AML-193 (cell line): ENCODE measurements at places on chromosomes 1 and 21.

DNA sequence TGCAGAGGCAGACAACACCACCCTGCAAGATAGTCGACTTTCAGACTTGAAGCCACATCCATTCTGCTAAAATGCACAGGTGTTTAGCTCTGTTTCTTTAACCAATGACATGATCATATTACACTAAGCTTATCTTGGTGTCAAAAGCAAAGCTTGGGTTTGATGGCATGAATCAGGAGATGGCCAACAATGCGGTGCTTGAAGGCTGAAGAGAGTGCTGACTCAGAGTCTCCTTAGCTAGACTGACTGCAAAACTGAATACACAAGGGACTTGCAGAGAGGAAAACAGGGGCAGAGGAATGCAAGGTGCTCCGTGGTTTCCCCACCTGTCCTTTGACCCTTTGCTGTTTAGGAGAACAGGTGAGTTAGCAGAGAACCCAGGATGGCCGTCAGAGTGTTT, 262.6 kb downstream of the SIPA1L2 start:
- no peak for DNase-seq

DNA sequence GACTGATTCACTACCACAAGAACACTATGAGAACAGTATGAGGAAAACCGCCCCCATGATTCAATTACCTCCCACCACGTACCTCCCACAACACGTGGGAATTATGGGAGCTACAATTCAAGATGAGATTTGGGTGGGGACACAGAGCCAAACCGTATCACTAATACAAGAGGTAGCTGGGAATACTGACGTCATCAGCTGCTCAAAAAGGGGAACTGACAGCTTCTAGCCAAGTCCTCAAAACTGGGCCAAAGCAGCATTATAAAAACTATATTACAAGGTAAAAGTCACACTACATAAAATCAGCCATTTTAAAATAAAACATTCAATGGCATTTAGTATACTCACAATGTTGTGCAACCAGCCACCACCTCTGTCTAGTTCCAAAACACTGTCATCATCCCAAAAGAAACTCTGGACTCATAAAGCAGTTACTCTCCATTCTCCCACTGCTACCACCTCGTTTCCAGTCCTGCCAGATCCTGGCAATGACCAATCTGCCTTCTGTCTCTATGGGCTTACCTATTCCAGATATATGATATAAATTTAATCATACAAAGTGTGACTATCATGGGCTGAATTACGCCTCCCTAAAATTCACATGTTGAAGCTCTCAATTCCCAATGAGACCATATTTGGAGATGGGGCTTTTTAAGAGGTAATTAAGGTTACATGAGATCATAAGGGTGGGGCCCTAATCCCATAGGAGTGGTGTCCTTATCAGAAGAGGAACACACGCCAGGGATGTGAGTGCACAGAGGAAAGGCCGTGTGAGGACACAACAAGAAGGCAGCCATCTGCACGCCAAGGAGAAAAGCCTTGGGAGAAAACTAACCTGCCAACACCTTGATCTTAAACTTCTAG, 192.1 kb downstream of the SETD4 start:
- no peak for DNase-seq

DNA sequence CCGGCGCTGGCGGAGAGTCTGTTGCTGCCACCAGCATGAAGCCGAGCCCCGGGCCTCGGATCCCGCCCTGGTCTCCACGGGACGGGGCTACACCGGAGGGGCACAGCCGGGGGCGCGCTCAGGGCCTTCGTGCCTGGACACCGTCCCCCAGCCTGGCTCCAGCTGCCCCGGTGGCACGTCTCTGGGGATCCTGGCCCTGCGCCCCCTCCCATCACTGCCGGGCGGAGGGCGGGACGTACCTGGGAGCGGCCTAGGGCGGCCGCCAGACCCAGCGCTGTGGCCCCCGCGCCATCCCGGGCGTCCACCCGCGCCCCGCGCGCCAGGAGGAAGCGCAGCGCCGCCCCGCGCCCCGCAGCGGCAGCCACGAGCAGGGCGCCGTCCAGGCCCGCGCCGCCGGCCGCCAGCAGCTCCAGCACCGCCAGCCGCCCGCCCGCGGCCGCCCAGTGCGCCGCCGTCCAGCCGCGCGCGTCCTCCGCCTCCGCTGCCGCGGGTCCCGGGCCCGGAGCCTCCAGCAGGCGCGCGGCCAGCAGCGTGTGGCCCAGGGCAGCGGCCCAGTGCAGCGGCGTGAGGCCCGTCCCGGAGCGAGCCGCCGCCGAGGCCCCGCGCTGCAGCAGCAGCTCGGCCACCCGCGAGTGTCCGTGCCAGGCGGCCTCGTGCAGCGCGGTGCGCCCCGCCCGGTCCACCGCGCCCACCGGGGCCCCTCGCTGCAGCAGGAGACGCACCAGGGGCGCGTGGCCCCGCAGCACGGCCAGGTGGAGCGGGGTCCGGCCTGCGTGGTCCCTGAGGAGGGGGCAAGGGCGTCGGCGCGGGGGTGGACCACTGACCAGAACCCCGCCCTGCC, 1.0 kb downstream of the ANKRD65 start:
- no peak for DNase-seq

- DNase-seq, result no peak
Observed at GRCh38 chr1:111814305-111814628, 58.6 kb downstream of the DDX20 start.

DNA sequence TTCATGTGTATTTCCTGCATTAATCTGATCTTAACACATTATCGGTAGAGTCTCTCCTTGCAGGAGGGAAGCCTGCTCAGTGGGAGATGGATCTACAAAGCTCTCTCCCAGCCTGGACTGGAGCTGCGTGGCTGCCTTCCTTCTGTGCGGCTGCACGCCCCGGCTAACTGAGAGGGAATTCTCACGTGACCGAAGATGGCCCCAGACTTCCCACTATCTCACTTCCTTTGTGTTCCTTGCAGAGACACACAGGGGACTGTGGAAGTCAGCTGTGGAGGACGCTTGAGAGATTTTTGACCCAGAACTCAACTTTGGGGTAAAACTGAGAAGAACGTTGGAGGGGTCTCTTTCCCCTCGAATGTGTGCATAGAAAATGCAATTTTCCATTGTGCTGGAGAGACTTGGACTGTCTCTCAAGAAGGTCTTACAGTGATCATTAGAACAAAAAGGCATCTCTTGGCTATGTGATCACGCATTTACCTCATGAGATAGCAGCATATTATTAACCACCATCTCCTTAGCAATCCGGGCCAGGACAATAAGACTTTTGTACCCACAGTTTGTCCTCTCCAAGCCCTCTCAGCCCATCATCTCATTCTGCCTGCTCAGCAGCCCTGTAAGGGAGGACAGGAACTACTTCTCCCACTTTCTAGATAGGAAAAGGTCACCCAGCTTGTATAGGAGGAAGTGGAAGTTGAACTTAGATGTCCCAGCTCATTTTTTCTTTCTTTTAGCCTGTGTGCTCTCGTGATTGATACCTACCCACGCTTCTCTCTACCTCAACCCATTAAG, 49.3 kb upstream of the TARBP1 start:
- no peak for DNase-seq

DNA sequence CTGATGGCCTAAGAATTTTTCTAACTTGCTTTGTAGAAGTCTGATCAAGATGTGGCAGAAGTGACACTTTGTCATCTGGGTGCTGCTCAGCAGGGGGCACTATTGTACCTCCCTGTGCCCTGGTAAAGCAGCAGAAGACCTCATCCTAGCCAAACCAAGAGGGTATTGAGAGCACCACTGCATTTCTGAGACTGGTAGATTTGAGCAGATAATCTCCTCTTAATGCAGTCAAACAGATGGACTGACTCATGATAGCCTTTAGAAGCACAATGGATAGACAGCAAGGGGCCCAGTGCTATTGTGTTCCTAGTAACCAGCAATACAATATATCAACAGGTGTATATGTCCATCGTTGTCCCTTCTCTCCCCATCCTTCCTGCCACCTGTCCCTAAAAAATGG, 5.7 kb downstream of the TPM3 start:
- DNase-seq, result peak; percentile 80

DNA sequence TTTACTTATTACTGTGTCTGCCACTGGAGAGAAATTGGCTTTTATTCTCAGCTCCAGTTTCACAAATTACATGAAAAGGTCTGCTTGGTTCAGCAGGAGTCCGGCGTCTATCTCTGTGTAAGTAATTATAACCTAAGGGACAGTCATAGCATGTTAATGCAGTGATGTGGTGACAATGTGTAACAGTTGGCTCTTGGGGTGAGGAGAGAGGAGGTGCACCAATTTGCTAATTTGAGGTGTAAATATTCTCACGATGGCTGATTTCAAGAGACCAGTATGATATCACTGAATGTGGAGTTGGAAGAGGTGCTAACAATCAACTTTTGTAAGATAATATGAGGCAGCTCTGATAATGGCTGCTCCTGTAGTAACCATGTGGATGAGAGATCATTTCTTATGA, 86.1 kb downstream of the CTH start:
- DNase-seq, result no peak

DNA sequence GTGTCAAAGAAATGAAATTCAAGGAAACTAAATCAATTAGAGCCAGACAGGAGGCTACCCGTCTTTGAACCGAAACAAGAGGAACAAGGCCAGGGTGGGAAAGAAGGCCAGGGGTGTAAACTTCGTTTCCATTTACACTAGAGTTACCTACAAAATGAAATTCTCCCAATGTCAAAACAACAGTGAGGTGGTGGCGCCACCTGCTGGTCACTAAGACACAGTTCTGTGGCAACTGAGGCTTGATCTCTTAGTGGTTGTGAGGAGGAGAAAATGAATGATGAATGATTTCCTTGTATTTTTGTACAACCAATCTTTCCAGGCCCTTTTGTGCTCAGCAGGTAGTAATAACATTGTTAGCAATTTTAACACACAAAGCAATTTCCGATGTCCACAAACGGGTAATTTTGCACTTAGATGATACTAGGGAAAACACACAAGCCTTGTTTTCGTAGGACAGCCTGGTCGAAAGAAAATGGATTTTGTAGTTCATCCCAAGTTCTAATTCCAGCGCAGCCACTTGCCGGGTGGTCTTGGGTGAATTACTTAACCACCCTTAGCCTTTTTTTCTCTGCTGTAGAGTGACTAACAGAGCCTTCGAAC, 54.8 kb upstream of the SOD1 start:
- DNase-seq, result peak; percentile 42

- no peak for DNase-seq
Observed at GRCh38 chr21:44043613-44044012, 31.5 kb downstream of the TRAPPC10 start.

DNA sequence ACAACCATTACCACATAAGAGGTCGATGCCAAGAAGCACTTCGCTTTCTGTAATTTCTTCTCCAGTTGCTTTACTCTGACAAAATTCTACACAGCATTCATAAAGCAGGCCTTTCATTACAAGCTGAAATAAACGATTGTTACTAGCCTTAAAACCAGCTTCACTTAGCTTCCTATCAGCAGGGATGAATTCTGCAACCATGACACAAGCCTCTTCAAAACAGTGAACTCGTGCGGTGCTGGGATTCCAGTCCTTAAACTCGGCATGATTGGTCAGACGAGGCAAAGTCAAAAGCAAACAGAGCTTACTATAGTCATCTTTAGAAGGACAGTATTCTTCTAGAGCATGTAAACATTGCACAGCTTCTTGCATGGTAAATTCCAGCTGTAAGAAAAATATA, 30.6 kb downstream of the WDR47 start:
- DNase-seq, result no peak

- DNase-seq, result peak; percentile 97
Observed at GRCh38 chr21:44354001-44354405, 582 bp downstream of the TRPM2 start.

DNA sequence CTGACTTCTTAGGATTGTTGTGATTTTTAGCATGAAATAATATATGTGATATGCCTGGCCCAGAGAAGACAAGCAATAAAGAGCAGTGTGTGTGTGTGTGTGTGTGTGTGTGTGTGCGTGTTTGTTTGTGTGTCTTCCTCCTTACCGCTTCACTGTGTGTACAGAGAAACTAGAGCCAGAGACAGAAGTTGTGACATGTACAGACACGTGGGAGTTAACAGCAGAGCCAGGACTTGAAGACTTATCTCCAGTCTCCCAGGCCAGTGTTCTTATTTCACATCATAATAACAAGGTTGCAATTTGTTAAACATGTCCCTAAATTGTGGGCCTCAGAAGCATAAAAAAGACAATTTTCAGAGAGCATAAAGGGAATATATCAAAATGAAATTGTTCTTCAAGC, 192.0 kb upstream of the JUN start:
- DNase-seq, result no peak

DNA sequence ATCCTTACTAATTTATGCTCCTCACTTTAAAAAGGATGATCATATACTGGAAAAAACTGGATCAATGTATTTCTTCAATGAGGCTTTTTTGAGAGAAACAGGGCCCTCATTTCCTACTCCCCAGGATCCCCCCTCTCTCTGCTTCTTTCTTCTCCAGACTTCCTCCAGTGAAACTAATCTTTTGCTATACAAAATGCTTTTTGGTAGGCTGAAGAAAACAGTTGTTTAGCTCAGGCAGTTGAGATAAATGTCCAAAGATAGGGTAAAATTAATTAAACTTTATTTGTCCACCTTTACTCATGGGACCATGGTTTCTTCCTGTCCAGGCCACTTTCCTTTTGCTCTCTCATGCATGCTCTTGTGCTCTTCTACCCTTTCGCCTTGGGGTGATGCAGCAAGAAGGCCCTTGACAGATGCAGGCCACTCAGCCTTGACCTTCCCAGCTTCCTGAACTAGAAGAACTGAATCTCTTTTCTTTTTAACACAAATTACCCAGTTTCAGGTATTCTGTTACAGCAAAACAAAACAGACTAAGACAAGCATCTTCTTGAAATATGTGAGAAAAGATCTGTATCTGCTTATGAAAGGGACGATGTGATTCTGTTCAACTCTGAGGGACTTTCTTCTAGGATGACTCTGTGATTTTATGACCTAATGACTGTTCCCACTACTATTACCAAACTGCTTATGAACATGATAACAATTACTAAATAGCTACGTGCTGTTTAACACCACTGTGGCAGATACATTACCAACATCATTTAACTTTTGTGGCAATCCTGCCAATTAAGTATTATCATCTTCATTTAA, 63.7 kb downstream of the NVL start:
- no peak for DNase-seq

DNA sequence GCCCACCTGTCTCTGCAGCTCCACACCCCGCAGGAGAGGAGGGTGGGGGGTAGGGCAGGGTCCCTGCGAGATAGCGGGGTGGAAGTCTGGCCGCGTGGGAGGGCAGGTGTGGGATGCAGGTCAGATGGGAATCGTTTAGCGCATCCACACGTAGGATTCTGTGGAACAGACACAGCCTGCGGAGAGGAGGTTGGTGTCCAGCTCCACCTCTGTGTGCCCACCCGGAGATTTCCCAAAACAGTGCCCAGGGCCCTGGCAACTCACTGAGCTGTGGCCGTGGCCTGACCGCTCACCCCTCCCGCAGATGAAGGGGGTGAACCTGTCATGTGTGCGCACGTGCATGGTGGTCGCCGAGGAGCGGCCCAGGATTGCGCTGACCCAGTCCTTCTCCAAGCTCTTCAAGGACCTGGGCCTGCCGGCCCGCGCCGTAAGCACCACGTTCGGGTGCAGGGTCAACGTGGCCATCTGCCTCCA, 46.9 kb downstream of the S100B start:
- no peak for DNase-seq

DNA sequence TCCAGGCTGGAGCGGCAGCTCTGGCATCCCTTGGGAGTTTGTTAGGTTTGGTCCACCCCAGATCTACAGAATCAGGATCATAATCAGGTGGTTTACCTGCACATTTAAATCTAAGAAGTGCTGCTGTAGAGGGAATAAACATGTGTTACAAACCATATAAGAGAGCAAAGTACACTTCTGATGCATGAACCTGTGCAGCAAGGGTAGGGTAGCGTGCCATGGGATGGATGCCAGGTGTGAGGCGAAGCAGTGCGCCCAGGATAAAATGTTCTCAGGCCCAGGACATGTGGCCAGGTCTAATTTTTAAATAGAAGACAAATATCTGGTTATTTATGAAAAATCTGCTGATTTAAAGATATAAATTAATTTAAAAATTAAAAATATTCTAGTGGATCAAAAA, 308.8 kb upstream of the USP24 start:
- DNase-seq, result no peak
